Osteocyte (in vitro differentiated cells): ENCODE measurements at places on chromosomes 1 and 21. TPM values are rescaled to one million over a fixed set of nuclear protein-coding genes. Genes with fewer than 3 reads are reported as not detected.

- H3K36me3 ChIP-seq, result no peaks in the 10 kb centered on the region
- H3K4me1 ChIP-seq, result peaks cover 65% of the 10 kb centered on the region
- no peak overlapping the region for H3K4me3 ChIP-seq
- no peaks in the 10 kb centered on the region for H3K27me3 ChIP-seq
Observed at GRCh38 chr1:115495625-115496024, 146.1 kb upstream of the VANGL1 start.

- no peak overlapping the region for H3K27ac ChIP-seq
- no peak for DNase-seq
- H3K4me1 ChIP-seq, result no peaks in the 10 kb centered on the region
- H3K27me3 ChIP-seq, result peaks cover 21% of the 10 kb centered on the region
- H3K4me3 ChIP-seq, result no peak overlapping the region
Observed at GRCh38 chr1:220353229-220354012, 81.2 kb upstream of the RAB3GAP2 start.

- H3K4me1 ChIP-seq, result no peaks in the 10 kb centered on the region
- H3K27ac ChIP-seq, result no peak overlapping the region
- H3K27me3 ChIP-seq, result peaks cover 2% of the 10 kb centered on the region
- H3K4me3 ChIP-seq, result no peak overlapping the region
Observed at GRCh38 chr1:36653850-36654249, 171.1 kb upstream of the CSF3R start.

DNA sequence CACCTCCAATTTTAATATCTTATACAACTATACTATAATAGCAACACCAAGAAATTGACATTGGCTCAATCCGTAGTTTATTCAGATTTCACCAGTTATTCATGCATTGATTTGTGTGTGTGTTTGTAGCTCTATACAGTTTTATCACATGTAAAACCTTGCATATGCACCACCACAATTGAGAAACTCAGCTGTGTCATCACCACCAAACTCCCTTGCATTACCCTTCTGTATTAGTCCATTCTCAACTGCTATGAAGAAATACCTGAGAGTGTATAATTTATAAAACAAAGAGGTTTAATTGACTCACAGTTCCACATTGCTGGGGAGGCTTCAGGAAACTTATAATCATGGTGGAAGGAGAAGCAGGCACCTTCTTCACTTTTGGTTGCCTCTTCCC lies 162.1 kb downstream of the PATJ start:
- H3K4me3 ChIP-seq, result no peak overlapping the region
- H3K4me1 ChIP-seq, result no peaks in the 10 kb centered on the region
- DNase-seq, result no peak
- H3K27ac ChIP-seq, result no peak overlapping the region
- no peaks in the 10 kb centered on the region for H3K27me3 ChIP-seq
- H3K36me3 ChIP-seq, result peaks cover 2% of the 10 kb centered on the region

GRCh38 chr1:38651669-38652068 lies 207.9 kb downstream of the RRAGC start:
- no peaks in the 10 kb centered on the region for H3K36me3 ChIP-seq
- H3K4me3 ChIP-seq, result no peak overlapping the region
- DNase-seq, result no peak
- H3K27me3 ChIP-seq, result peaks cover 12% of the 10 kb centered on the region
- no peaks in the 10 kb centered on the region for H3K4me1 ChIP-seq

DNA sequence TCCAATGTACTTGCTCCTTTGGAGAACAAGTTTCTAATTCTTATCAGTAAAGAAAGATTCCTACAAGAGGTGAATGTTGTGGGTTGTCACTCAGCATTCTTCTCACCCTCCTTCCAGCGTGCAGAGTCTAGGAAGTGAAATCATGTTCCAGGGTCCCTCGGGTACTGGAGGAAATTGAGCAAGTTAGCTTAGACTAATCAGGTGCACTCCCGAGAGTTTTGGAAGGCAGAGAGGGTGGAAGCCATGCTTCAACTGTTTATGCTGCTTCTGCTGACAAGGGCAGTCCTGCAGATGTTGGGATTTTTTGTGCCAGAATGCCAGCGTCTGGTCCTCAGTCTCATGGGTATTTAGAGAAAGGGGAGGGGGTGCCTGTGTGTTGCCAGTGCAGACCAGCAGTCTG lies 5.3 kb upstream of the C1orf115 start:
- H3K27me3 ChIP-seq, result peaks cover 6% of the 10 kb centered on the region
- H3K4me3 ChIP-seq, result no peak overlapping the region
- peaks cover 3% of the 10 kb centered on the region for H3K4me1 ChIP-seq
- no peak overlapping the region for H3K27ac ChIP-seq

- peaks cover 3% of the 10 kb centered on the region for H3K36me3 ChIP-seq
- H3K4me1 ChIP-seq, result peaks cover 70% of the 10 kb centered on the region
- no peaks in the 10 kb centered on the region for H3K27me3 ChIP-seq
- H3K4me3 ChIP-seq, result no peak overlapping the region
Observed at GRCh38 chr1:230080822-230081221, 13.8 kb downstream of the GALNT2 start.

DNA sequence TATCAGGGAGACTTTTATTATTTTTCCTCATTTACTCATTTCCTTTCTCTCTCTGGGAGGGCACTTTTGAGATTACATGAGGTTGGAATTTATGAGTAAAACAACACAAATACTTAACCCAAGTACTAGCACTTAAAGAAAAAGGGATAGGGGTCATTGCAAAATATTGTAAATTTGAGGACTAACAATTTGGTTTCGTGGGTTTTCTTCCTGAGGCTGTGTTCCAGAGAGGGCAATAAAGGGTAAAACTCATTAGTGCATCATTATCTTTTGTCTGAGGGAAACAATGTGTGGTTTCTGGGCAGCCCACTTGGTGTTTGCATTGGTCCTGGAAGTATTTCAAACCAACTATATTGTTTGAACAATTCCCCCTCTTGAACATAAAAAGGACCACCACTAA lies 96.5 kb downstream of the GREM2 start:
- H3K36me3 ChIP-seq, result peaks cover 2% of the 10 kb centered on the region
- H3K4me1 ChIP-seq, result peaks cover 11% of the 10 kb centered on the region
- no peak overlapping the region for H3K4me3 ChIP-seq
- no peak for DNase-seq
- H3K27me3 ChIP-seq, result peaks cover 74% of the 10 kb centered on the region

GRCh38 chr1:85065550-85065949 lies 17.2 kb upstream of the MCOLN3 start:
- H3K27me3 ChIP-seq, result peaks cover 27% of the 10 kb centered on the region
- no peak for DNase-seq
- no peak overlapping the region for H3K27ac ChIP-seq
- peaks cover 13% of the 10 kb centered on the region for H3K4me1 ChIP-seq
- no peak overlapping the region for H3K4me3 ChIP-seq

- no peaks in the 10 kb centered on the region for H3K36me3 ChIP-seq
- no peak overlapping the region for H3K4me3 ChIP-seq
- DNase-seq, result no peak
- no peaks in the 10 kb centered on the region for H3K4me1 ChIP-seq
Observed at GRCh38 chr1:20100632-20101355, 18.5 kb downstream of the PLA2G2D start.

DNA sequence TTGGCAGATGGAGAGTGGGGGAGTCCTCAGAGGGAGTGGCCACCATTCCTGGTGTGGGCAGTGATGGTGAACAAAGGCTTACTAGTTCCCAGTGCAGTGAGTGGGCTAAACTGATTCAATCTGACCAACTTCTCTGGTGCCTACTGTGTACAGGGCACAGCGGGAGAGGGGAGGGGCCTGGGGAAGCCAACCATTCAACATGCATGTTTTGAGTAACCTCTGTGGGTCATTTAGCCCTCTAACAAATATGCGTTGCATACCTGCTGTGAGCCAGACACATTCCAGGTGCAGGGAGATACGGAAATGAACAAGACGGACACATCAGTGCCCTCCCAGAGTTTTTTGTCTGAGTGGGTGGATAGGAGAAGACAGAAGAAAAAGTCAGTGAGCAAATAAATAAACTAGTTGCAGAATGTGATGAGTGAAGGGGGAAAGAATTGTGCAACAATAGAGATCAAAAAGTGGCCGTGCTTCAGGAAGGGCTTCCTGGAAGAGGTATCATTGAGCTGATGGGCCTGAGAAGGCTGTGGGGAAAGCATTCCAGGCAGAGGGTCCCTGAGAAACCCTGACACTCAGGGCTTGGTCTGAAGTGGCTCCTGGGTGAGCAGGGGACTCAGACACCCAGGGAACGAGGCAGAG lies 78.8 kb downstream of the EPHB2 start:
- H3K36me3 ChIP-seq, result peaks cover 3% of the 10 kb centered on the region
- H3K4me1 ChIP-seq, result peaks cover 11% of the 10 kb centered on the region
- H3K4me3 ChIP-seq, result no peak overlapping the region

DNA sequence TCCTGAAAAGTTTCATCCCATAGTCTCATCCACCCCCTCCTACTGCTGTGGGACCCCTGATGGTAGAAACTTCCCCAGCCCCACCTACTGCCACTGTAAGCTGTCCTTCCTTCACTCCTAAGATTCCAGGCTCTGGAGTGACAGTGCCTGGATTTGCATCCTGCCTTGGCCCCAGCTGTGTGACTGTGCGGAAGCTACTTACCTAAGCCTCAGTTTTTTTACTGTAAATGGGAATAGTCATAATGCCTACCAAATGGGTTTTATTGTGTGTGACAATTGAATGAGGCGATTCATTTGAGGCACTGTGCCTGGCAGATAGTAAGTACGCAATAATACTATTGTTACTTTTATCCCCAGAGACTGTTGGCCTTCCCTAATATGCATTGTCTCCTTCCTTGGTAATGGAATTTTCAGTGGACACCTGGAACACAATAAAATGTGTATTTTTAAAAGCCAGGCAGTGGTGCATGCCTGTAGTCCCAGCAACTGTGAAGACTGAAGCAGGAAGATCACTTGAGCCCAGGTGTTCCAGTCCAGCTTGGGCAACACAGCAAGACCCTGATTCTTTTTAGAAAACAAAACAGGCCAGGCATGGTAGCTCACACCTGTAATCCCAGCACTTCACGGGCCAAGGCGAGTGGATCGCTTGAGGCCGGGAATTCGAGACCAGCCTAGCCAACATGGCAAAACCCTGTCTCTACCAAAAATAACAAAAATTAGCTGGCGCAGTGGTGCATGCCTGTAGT lies 55.0 kb upstream of the ZNF326 start:
- H3K27me3 ChIP-seq, result no peaks in the 10 kb centered on the region
- H3K36me3 ChIP-seq, result peaks cover 3% of the 10 kb centered on the region
- H3K4me1 ChIP-seq, result peaks cover 26% of the 10 kb centered on the region
- DNase-seq, result no peak

GRCh38 chr21:39461419-39461818 lies 9.6 kb downstream of the SH3BGR start:
- H3K27ac ChIP-seq, result no peak overlapping the region
- H3K4me1 ChIP-seq, result no peaks in the 10 kb centered on the region
- no peak overlapping the region for H3K4me3 ChIP-seq
- no peak for DNase-seq

GRCh38 chr1:184972315-184973055 lies 1.8 kb downstream of the NIBAN1 start:
- H3K36me3 ChIP-seq, result no peaks in the 10 kb centered on the region
- H3K4me1 ChIP-seq, result peaks cover 41% of the 10 kb centered on the region
- H3K27me3 ChIP-seq, result peaks cover 5% of the 10 kb centered on the region
- peak overlapping the region; percentile 82 for H3K4me3 ChIP-seq
- peak overlapping the region; percentile 94 for H3K27ac ChIP-seq

DNA sequence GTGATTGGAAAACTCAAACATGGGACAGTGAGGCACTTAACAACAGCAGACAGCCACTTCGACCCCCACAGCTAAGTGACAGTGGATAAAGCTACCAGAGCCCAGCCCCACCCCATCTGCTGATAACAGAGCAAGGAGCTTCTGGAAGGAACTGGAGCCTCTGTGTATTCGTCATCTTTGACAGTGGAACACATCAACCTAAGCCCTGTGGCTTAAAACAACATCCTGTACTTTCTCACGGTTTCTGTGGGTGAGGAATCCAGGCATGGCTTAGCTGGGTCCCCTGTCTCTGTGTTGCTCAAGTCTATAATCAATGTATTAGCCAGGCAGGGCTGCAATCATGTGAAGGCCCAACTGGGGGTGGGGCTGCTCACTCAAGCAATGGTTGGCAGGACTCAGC lies 18.4 kb upstream of the SIPA1L2 start:
- no peak overlapping the region for H3K27ac ChIP-seq
- DNase-seq, result no peak
- H3K4me3 ChIP-seq, result no peak overlapping the region
- H3K4me1 ChIP-seq, result peaks cover 5% of the 10 kb centered on the region

DNA sequence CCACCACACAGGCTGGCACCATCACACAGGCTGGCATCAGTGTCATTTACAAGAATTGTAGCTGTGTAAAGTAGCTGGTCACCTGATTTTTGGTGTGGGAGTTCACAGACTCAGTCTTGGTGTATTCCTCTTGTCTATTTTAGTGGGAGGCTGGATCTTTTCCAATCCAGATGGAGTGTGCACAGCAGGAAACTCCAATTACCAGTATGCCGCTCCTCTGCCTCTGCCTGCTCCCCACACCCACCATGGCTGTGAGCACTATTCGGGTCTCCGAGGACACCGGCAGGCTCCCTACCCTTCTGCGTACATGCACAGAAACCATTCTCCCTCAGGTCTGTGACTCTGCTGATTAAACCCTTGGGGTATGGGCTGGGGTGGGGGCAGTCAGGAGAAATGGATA lies 24.2 kb downstream of the TBX19 start:
- no peak overlapping the region for H3K4me3 ChIP-seq
- H3K27ac ChIP-seq, result no peak overlapping the region
- H3K27me3 ChIP-seq, result no peaks in the 10 kb centered on the region
- no peak for DNase-seq
- H3K4me1 ChIP-seq, result peaks cover 46% of the 10 kb centered on the region

GRCh38 chr1:202989879-202990278 lies 17.3 kb upstream of the TMEM183A start:
- DNase-seq, result no peak
- no peak overlapping the region for H3K4me3 ChIP-seq
- H3K36me3 ChIP-seq, result no peaks in the 10 kb centered on the region
- peaks cover 86% of the 10 kb centered on the region for H3K27me3 ChIP-seq

The GPR153 gene
- 4.2 and 4.4 TPM in 2 replicates for total RNA-seq

The OR6N1 gene
- not detected in 2 replicates for total RNA-seq

The KRTAP20-4 gene
- not detected in 2 replicates for total RNA-seq

The CR1 gene
- total RNA-seq, result not detected in 2 replicates

The MECR gene
- total RNA-seq, result 20.5 and 22.5 TPM in 2 replicates

The ATP1A1 gene
- total RNA-seq, result 213 TPM in 2 replicates

The FABP3 gene
- total RNA-seq, result 27.1 and 30.0 TPM in 2 replicates

The ITPKB gene
- 28.3 and 30.0 TPM in 2 replicates for total RNA-seq

The LCA5L gene
- total RNA-seq, result 1.1 and 1.4 TPM in 2 replicates

The LCE4A gene
- total RNA-seq, result not detected in 2 replicates

The SUSD4 gene
- total RNA-seq, result not detected in 2 replicates

The RIIAD1 gene
- not detected in 2 replicates for total RNA-seq

The HES2 gene
- not detected in 2 replicates for total RNA-seq
